ENCODE measurements at places on chromosomes 7 and 10.

GRCh38 chr10:52098130-52098529 lies 216.0 kb upstream of the DKK1 start:
- no peak for DNase-seq

- no peak for DNase-seq
Measured at GRCh38 chr10:68327889-68328786, 3.7 kb upstream of the HNRNPH3 start.

- DNase-seq, result no peak
Measured at GRCh38 chr10:127279334-127279774, 83.0 kb upstream of the INSYN2A start.

- no peak for DNase-seq
Measured at GRCh38 chr7:5230265-5231067, 40.4 kb downstream of the WIPI2 start.

- DNase-seq, result no peak
Measured at GRCh38 chr7:143914938-143915652, 13.1 kb upstream of the TCAF1 start.

DNA sequence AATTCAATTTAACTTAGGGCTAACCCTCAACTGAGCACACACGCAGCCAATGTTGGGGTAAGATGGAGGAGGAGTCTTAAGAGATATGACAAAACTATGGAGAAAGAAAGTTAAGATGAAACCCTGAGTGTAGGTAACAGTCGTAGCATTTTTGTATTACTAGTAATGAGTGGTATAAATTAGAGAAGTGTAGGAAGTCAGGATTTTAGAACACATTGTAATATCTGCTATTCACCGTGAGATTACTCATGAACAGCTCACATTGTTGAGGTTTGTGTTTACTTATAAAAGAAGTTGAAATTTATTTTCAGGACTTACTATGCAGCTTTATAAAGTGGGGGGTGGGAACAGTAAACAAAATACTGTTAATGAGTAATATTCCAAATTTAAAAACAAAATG lies 107.2 kb downstream of the ARHGAP21 start:
- no peak for DNase-seq

- DNase-seq, result no peak
Measured at GRCh38 chr7:106954840-106955239, 89.7 kb upstream of the PRKAR2B start.

DNA sequence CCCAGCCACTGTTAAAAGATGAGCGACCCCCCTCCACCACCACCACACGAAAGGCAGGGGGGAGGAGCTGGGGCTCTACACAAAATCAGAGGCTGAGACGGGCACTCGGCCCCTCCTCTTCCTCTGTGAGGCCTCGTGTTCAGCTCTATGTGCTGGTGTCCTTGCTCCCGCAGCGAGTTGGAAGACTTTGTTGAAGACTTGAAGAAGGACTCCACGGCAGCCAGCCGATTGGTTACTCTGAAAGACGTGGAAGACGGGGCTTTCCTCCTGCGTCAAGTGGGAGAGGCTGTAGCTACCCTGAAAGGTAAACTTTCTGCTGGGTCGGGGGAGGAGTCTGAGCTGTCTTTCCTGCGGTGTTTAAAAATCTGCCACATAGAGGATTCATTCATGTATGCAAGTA lies 203.7 kb downstream of the ARHGAP21 start:
- DNase-seq, result peak; percentile 19

DNA sequence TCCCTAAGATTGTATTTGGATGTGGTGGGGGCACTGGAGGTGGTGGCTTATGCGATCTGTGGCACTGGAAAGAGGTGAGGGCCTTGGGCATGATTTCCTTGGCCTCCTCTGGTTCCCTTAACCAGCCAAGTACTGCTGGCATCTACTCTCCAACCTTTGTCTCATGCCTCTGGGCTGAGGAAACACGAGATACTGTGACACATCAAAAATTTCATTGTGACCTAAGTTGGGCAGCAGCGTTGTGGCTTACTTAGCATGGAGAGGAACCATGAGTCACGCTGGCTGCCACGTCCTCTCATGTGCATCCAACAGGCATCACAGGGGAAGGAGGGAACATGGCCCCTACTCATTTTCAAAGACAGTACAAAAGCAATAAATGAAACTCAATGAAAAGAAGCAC lies 29.7 kb upstream of the GSDME start:
- no peak for DNase-seq

- no peak for DNase-seq
Measured at GRCh38 chr10:48805848-48806247, 121.2 kb downstream of the WDFY4 start.

GRCh38 chr7:4700577-4701235 lies 18.6 kb downstream of the FOXK1 start:
- no peak for DNase-seq

- no peak for DNase-seq
Measured at GRCh38 chr7:74569501-74570075, 87.9 kb upstream of the GTF2I start.

Measured in activated CD4-positive, alpha-beta T cell treated with anti-CD3 and anti-CD28 coated beads for 1 hour (primary cell).